Lower leg skin (tissue), 4 donors: ENCODE measurements at places on chromosomes 13 and 19. TPM values are rescaled to one million over a fixed set of nuclear protein-coding genes. Genes with fewer than 3 reads are reported as not detected.

DNA sequence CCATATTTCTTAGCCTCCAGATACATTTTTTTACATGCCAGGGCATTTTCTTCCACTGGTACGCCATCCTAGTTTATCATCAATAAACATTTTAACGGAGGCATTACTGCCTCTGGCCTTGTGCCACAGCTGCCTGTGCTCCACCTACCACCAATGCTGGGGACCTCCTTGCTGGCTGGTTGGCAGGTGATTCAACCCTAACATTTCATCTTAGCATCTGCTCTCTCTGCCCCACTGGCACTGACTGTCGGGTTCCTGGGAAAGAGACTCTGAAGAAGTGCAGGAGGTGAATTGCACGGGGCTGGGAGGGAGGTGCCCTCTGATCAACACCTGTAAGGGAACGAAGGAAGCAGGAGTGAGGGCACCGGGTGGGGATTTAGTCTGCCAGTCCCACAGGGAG is 51.4 kb upstream of the KCTD15 start:
- DNase-seq: no peak

- DNase-seq: no peak
These were observed 6.8 kb downstream of the DCUN1D2 start for GRCh38 chr13:113483504-113484293.

GRCh38 chr13:90498096-90498495 is 849.4 kb upstream of the MIR17HG start:
- no peak for DNase-seq

- DNase-seq: no peak
These were observed 49.6 kb downstream of the RYR1 start for GRCh38 chr19:38483016-38483630.

The TEAD2 gene
- total RNA-seq: 11.3 TPM
